SJCRH30 (cell line): ENCODE measurements at places on chromosomes 2 and 18. TPM values are rescaled to one million over a fixed set of nuclear protein-coding genes. Genes with fewer than 3 reads are reported as not detected.

ABHD1 gene
- not detected in 2 replicates for total RNA-seq

OSBPL1A gene
- 14.8 and 16.4 TPM in 2 replicates for total RNA-seq

ZNF514 gene
- 8.4 and 9.4 TPM in 2 replicates for total RNA-seq

GRCh38 chr2:217494557-217494956, 508.2 kb downstream of the TNS1 start:
- no peak for DNase-seq

DNA sequence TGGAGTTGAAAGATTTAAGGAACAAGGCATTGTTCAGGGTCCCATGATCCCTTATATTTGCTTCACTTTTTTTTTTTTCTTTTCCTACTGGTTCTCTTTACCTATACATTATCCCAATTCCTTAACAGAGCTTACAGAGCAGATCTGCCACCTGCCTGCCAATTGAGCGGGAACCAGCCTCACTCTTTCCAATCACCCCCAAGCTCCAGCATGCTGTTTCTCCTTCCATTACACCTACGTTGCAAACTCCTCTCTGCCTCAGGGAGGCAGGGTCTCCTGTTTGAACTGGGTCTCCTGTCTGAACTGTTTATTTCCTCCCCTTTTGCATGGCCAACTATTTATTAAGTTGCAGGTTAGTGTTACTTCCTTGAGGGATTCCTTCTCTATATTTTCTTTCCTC, 77.2 kb upstream of the SLC38A11 start:
- DNase-seq = no peak

GRCh38 chr2:120683701-120684100, 52.0 kb upstream of the GLI2 start:
- DNase-seq = peak; percentile 25

- no peak for DNase-seq
These were observed 847.3 kb upstream of the SOX11 start for GRCh38 chr2:4844881-4845280.

GRCh38 chr18:62445386-62445917, 77.4 kb upstream of the ZCCHC2 start:
- no peak for DNase-seq

- peak; percentile 69 for DNase-seq
These were observed 790 bp upstream of the ACAA2 start for GRCh38 chr18:49814147-49814499.

- no peak for DNase-seq
These were observed 13.5 kb upstream of the C2orf15 start for GRCh38 chr2:99127981-99128380.
